ENCODE measurements at places on chromosomes 12 and 14.

- no peak for DNase-seq
These were observed 475.4 kb downstream of the NPAS3 start for GRCh38 chr14:33414041-33414440.

DNA sequence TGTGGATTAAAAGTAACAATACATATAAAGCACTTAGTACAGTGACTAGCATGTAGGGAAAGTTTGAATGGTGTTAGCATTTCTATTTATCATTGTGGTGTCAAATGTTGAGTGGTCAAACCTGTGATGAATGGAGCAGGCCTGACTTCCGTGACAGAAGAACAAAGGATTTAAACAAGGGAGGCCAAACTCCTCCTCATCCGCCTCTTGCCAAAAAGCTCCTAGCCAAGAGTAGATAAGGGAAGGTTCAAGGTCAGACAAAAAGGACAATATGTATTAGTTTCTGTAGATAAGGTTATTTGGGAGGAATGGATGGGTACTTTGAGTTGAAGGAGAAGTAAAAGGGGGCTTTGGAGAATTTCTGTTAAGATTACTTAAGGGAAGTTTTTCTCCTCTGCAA is 6.5 kb downstream of the RNASE7 start:
- no peak for DNase-seq

- DNase-seq, result no peak
These were observed 13.6 kb upstream of the AMN start for GRCh38 chr14:102908766-102909455.

DNA sequence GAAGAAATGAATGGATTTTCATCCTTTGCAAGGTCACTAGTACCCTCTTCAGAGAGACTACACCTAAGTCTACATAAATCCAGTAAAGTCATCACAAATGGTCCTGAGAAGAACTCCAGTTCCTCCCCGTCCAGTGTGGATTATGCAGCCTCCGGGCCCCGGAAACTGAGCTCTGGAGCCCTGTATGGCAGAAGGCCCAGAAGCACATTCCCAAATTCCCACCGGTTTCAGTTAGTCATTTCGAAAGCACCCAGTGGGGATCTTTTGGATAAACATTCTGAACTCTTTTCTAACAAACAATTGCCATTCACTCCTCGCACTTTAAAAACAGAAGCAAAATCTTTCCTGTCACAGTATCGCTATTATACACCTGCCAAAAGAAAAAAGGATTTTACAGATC is 40.8 kb downstream of the SPATA7 start:
- no peak for DNase-seq

- no peak for DNase-seq
These were observed 24.7 kb downstream of the HNRNPC start for GRCh38 chr14:21244544-21244943.

DNA sequence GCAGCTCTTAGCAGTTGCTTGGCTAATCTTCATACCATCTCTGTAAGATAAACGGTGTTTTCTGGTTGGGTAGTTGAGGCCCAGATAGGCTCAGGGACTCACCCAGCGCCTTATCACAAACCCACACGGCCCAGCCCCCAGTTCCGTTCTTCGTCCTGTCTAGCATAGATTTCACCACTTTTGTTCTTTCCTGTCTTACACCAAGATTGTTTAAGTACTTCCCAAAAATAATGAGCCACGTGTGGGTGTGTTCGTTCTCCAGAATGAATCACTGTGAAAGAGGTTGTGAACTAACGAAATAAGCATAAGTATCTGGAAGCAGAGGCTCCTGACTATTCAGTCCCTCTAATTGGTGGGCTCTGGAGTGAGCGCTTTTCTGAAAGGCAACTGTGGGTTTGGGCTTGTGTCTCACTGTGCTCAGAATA is 21.4 kb downstream of the ACVR1B start:
- DNase-seq, result no peak

All from A549 (cell line).